GM03348 (cell line): ENCODE measurements at places on chromosomes 16 and 17.

GRCh38 chr17:29401258-29401657 is 11.1 kb downstream of the TAOK1 start:
- no peak for DNase-seq

- peak; percentile 86 for DNase-seq
Observed at GRCh38 chr17:10292057-10292937, 80.5 kb downstream of the MYH13 start.

- DNase-seq, result no peak
Observed at GRCh38 chr16:11716336-11716735, 26.3 kb downstream of the TXNDC11 start.

DNA sequence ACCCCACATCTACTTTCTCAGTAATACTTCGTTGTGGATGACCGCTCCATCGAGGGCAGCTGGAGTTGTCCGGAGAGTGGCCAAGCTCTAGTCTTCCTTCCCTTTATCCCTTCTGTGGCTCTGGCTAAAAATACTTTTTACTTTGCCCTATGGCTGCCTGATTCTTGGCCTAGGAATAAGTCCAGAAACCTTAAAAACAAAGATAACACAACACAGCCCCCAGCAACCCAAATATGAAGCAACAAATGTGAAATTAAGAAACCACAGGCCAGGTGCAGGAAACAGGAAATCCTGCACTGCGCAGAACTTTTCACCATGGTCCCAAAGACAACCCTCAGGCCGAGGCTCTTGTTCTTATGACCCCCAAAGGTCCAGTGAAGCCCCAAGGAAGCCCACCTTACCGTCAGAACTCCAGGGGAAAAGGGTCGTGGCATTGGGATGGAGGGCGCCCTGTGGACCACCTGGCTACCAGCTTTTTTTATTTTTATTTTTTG is 26.0 kb downstream of the TK2 start:
- no peak for DNase-seq

- no peak for DNase-seq
Observed at GRCh38 chr16:819336-820043, 19.0 kb upstream of the GNG13 start.

GRCh38 chr16:78749745-78750268 is 650.4 kb downstream of the WWOX start:
- no peak for DNase-seq

DNA sequence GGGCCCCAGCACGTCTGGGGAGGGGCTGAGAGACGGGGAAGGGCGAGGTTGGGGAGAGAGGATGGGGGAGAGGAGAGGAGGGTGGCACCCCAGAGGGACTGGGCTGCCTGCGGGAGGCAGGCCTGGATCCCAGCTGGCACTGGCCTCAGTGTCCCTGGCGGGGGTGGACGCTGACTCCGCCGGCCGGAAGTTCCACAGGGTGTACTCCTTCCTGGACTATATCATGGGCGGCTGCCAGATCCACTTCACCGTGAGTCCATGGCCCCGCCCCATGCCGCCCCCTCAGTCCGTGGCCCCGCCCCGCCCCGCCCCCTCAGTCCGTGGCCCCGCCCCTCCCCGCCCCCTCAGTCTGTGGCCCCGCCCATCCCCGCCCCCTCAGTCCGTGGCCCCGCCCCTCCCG is 11.3 kb downstream of the CPNE7 start:
- peak; percentile 62 for DNase-seq

DNA sequence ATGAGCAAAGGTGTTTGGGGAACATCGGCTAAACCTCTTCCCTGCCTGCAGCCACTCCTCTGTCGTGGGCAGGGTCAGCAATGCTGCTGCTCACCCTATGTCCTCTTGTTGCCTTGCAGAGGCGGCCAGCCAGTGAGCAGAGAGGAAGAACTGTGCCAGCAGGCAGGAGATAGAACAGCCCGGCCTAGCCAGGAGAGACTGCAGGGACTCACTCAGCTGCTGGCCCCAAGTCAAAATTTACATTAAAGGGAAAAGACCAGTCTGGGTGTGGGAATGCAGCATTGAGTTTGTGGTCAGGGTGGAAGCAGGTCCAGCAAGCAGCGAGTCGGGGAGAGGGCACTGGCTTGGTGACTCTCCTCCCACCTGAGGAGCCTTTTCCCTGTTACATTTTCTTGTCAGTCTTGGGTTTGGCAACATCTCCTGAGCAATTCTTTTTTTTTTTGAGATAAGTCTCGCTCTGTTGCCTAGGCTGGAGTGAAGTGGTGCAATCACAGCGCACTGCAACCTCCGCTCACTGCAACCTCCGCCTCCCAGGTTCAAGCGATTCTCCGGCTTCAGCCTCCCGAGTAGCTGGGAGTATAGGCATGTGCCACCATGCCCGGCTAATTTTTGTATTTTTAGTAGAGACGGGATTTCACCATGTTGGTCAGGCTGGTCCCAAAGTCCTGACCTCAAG is 22.7 kb downstream of the LIG3 start:
- DNase-seq, result no peak

GRCh38 chr16:61148930-61149329 is 887.3 kb downstream of the CDH8 start:
- no peak for DNase-seq
